NCI-H774 (cell line): ENCODE measurements at places on chromosomes 1 and 21.

DNA sequence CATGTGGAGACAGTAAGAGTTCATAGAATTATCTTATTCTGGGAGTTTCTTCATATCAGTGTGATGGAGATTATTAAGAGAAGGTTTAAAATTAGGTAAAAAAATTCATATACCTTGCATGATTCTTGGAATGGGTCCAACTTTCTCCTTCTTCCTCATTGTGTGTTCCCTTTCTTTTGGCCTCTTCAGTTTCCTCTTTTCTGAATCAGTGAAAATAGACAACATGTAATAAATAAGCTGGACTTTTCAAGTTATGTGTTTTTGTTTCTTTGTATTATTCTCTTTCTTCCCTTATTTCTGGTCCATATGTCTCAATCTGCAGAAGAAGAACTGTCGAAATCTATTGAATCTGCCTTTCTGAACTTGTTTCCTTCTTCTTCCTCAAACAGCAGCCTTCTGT lies 30.5 kb downstream of the C4BPA start:
- DNase-seq, result no peak

DNA sequence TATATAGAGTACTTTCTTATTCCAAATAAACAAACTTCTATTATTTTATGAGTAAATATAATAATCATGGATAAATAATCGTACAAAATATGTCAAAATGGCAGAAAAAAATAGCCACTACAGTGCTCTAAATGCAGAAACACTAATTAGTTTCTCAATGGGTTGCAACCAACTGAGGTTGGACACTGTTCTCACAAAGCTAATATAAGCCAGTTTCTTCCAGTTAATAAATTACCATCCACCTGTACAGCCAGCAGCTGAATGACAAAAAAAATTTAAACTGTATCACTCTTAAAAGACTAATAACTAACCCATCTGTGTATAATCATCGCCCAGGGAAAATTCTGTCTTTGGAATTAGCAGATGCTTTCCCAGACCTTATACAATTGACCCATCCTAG lies 36.9 kb downstream of the GDAP2 start:
- DNase-seq, result no peak

- DNase-seq, result no peak
Measured at GRCh38 chr1:95534985-95535384, 301.0 kb downstream of the RWDD3 start.

DNA sequence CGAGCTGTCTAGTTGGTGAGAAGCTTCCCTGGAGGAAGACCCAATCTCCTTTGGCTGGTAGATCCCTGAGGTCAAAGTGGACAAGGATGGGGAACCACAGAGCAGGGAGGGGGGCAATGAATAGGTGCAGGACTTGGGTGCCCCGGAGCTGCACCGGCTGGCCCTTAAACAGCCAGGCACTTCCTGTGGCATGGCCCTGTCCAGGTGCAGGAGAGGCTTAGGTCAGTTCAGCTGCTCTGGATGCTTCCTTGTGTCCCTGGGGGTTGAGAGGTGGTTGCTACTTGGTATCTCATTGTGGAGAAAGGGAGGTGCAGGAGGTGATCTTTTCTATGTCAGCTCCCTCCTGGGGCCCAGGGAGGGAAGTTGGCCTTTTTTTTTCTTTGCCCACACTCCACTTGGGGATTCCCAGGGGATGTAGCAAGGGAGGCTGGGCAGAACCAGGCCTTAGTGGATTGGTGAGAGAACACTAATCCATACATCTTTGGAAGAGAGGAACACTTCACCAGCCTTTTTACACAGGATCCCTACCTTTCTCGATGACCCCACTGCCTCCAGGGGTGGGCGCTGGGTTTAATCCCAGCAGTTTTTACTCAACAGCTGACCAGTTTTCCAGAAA lies 1.2 kb upstream of the ST3GAL3 start:
- DNase-seq, result no peak

- DNase-seq, result no peak
Measured at GRCh38 chr1:180560868-180561600, 2.3 kb downstream of the OVAAL start.

DNA sequence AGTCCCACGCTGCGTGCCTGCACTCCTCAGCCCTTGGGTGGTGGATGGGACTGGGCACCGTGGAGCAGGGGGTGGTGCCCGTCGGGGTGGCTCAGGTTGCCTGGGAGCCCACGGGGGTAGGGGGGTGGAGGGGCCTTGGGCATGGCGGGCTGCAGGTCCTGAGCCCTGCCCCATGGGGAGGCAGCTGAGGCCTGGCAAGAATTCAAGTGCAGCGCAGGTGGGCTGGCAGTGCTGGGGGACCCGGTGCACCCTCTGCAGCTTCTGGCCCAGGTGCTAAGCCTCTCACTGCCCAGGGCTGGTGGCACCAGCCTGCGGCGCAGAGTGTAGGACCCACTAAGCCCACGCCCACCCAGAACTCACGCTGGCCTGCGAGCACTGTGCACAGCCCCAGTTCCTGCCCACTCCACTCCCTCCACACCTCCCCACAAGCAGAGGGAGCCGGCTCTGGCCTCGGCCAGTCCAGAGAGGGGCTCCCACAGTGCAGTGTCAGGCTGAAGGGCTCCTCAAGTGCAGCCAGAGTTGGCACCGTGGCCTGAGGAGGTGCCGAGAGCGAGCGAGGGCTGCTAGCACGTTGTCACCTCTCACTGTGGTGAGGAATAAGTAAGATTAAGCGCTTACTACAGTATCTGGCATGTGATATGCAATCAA lies 12.8 kb downstream of the TNNI3K start:
- no peak for DNase-seq

GRCh38 chr1:198030682-198031081 lies 113.5 kb downstream of the LHX9 start:
- DNase-seq, result no peak

DNA sequence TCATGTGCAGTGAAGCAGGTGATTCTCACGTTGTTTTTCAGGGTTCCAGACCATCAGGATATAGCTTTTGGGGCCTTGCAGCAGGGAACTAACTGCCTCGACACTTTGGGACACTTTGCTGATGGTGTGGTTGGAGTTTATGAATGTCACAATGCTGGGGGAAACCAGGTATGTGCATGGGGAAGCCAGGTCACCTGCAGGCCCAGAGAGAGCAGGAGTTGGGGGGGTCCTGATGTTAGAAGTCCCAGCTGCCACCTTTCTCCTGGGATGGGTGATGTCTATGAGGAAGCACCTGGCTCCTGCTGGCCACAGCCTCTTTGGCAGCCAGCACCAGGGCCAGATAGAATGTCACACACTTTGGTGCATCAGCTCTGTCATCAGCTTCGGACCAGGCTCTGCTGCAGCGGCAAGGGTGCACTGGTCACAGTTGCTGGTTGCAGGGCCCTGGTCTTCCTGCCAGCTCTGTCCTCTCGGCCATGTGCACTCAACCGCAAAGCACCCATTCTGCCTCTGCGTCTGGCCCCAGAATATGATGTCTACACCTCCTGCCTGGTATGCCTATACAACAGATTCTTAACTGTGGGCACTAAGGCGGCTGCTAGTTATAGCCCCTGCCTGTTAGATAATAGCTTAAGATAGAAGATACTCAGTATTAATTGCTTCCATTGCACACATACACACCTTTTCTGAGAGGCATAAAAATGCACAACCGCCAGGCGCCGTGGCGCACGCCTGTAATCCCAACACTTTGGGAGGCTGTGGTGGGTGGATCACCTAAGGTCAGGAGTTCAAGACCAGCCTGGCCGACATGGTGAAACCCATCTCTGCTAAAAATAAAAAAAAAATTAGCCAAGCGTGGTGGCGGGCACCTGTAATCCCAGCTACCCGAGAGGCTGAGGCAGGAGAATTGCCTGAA lies 160.7 kb downstream of the PGBD5 start:
- no peak for DNase-seq

- no peak for DNase-seq
Measured at GRCh38 chr1:30777060-30777903, 19.7 kb upstream of the LAPTM5 start.

DNA sequence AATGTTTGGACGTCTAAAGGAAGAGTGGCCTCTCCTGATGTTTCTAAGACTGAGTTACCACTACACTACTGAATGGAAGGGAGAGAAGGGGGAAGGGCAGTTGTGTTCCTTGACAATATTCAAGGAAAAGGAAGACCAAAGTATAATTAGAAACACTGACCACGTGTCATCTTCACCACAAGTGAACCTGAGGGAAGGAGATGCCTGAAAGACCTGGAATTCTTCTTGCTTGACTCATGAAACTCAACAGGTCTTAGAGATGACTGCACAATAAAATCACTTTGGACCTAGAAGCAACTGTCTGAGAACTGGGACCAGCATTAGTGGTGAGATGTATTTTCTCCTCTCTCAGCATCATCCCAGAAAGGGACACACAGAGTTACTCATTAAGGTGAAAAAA lies 56.7 kb downstream of the PTPN14 start:
- DNase-seq, result no peak

- no peak for DNase-seq
Measured at GRCh38 chr1:73310797-73311381, 887.1 kb downstream of the LRRIQ3 start.

GRCh38 chr1:203534526-203534925 lies 40.6 kb downstream of the OPTC start:
- no peak for DNase-seq

GRCh38 chr1:209729436-209729835 lies 24.8 kb downstream of the HSD11B1 start:
- no peak for DNase-seq

DNA sequence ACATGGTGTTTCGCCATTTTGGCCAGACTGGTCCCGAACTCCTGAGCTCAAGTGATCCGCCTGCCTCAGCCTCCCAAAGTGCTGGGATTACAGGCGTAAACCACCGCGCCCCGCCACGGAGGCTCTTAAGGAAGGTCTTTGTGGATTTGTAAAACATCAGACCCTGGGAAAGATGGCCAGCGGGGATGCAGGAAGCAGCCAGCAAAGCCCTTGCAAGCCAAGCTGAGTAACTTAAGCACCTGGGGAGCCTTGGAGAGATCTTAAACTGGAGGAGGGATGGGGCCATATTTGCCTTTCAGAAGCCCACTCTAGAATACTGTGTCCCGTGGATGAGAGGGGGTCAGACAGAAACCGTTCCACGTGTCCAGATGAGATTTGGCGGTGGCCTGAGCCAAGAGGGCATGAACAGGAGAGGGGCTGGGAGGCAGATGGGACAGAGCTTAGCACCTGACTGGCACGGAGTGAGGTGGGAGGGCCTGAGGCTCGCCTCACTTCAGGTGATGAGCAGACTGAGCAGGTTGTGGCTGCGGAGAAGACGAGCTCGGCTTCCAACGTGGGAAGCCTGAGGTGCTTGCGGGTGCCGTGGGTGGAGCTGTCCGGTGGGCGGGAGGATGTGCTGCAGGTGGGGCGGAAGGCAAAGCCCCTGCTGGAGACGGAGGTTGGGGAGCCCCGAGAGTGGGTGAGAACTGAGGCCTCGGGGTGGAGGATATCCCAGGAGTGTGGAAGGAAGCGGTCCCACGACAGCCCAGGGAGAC lies 11.7 kb downstream of the C1orf216 start:
- no peak for DNase-seq

DNA sequence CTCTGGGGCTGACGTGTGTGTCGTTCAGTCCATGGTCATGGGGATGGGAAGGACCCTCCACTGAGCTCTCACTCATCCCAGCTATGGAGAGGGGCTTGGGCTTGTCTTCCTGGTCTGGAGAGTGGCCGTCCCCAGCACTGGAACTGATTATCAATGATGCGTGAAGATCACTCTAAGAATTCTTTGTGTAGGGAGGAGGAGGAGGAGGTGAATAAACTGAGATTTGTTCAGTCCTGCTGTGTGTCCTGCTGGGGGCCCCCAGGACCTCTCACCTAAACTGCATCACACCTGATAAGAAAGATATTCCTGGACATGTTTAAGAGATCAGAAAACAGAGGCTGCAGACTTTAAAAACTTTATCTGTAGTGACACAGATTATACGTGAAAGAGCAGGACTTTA lies 21.2 kb downstream of the RHOU start:
- no peak for DNase-seq

- no peak for DNase-seq
Measured at GRCh38 chr1:29240400-29240837, 4.1 kb downstream of the PTPRU start.

GRCh38 chr1:15758953-15759661 lies 512 bp downstream of the FBLIM1 start:
- no peak for DNase-seq

DNA sequence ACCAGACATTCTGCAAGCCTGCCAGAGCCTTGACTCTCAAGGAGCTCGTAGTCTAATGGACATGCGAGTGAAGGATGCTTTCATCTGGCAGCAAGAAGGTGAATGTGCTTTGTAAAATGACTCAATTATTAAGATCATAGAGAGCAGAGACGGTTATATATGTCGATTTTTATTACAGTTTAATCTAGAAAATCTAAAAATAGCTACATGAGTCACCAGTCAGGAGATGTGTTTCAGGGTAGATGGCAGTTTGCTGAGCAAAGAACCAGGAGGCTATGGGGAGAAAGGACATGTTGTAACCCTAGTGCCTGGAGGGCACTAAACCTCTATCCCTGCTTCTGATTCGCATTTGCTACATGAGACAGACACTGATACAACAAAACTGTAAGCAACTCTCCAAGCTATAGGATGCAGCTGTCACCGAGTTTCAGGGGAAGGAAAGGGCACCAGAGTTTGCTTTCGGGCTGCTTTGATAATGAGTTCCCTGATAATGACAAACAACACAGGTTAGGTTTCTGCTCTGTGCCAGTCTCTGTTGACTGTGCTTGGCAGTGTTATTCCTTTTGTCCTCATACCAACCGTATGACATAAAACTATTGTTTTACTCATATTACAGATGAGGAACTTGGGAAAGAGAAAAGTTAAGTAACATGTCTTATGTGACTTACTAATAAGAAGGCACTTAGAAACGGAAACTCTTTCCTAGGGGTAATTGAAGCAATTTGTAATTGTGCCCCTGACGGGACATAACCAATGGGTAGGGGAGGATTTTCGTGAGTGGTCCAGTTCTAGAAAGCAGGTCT lies 43.2 kb downstream of the C1orf198 start:
- no peak for DNase-seq

DNA sequence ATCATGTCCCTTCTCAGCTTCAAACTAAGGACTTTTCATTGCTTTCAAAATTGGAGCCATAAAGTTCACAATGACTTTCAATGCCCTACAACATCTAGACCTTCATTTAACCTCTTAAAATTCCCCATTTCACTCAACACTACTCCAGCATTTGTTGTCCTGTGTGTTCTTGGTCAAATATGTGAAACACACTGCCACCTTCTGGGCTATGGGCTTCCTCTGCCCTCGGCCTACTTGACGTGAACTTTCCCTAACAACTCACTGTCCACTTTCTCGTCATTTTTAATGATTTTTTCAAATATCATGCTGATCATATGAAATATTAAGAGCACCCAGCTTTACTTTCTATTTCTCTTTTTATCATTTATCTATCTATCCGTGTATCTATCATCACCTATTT lies 2018.4 kb downstream of the NCAM2 start:
- no peak for DNase-seq

GRCh38 chr21:33578214-33578613 lies 10.3 kb downstream of the DONSON start:
- DNase-seq, result no peak
